ENCODE measurements at places on chromosomes 6 and 20.

DNA sequence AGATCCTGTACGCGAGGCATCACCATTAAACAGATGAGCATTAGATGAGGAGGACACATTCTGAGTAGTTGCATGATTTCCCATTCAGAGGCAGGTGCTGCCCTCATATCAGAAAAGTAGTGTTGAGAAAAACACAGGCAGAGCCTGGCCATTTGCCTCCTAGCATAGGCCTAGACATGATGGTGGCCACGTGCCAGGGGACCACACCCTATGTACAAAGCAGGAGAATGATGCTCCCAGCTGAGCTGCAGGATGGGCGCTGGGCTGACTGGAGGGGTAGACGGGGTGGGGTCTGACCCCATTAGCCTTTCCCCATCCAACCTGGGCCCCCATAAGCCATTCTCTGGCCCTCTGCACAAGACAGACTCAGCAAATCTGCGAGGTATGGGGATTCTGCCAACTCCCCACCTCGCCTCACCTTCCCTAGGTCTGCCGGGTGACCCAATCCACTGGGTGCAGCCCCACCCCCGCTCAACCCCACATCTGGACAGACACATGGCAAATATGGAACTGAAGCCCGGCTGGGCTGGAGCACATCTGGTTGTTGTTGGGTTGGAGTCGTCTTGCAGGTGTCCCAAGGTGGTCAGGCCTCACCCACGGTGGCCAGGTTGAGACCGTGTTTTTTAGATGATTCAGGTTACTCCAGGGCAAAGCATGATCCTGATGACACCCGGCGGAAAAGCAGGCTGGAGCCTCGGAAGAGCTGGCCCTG, 13.9 kb downstream of the PI16 start:
- DNase-seq = no peak

DNA sequence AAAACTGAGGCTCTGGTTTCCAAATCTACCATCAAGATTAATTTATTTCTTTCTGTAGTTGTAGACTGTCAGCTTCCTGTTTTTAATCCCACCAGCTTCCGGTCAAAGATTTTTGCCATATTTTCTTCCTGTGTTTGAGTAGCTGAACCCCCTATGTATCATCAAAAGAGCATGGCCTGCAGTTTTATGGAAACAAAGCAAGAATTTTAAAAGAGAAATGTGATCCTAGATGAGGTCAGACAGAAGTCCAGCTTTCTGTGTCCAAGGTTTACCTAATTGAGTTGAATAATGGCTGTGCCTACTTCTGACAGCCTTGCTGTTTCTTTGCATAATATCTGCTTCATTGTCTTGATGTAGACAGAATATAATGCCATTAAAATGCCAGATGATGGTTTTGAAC, 163.7 kb downstream of the CARMIL1 start:
- no peak for DNase-seq

- DNase-seq = no peak
These were observed 32.1 kb downstream of the FNDC1 start for GRCh38 chr6:159201336-159201735.

GRCh38 chr6:45845567-45845966, 170.1 kb downstream of the CLIC5 start:
- DNase-seq = no peak

DNA sequence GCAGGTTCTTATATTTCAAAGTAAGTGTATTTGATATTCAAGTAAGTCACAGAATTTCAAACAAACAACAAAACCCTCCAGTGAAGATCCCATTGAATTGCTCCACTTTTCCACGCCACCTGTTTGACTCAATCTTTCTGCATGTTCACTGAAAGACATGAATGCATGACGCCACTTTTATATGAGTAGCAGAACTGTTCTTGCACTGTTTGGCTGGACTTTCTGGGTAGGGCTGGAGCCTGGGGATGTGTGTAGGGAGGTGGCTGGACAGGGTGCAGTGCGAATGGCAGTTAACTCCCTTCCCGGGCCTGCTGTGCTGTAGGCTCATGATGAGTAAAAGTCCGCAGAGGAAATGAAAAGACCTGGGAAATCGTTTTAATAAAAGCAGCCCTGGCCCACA, 39.7 kb downstream of the IL20RA start:
- DNase-seq = no peak

DNA sequence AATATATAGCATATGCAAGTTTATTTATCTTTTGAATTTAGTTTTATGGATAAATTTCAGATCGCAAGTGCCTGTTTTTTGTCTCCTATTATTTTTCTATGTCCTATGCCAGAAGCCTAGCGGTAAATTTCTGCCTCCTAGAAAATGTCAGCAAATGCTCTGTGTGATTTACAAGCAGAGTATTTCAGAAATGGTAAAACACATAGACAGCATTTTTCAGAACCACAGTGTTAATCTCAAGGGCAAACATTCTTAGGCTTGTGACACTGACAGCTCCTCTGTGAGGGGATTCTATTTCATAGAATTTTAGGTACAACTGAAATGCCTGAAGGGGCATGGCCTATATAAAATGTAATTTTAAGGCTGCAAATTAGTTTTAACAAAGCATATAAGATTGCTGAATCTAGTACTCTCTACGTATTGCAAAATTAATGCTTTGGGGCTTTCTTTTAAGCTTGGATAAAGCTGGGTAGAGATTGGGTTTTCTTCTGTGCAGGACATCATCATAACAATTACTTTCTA, 89.9 kb upstream of the PTCHD4 start:
- no peak for DNase-seq

DNA sequence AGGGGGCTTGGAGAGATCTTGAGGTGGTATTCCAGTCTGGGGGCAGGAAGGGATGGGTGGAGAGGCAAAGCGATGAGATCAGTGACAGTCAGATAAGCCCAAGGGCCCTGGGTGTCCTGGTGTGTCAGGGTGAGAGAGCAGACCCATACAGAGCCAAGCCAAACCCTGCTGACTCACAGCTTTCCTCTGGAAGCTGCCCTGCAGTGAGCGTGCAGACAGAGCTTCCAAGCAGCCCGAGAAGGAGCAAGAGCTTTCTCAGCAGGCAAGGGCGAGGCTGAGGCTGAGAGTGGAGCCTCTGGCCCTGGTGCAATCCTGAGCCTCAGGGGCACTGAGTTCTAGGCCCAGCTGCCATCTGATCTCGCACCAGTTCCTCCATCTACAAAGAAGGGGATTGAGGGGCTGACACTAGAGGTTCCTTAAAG, 91.1 kb upstream of the HIVEP1 start:
- no peak for DNase-seq

GRCh38 chr20:8860011-8860495, 208.8 kb upstream of the PLCB4 start:
- no peak for DNase-seq

GRCh38 chr20:34994509-34995131, 39.0 kb downstream of the MYH7B start:
- no peak for DNase-seq

- DNase-seq = peak; percentile 1
These were observed 330.9 kb upstream of the CDH4 start for GRCh38 chr20:60921022-60921622.

DNA sequence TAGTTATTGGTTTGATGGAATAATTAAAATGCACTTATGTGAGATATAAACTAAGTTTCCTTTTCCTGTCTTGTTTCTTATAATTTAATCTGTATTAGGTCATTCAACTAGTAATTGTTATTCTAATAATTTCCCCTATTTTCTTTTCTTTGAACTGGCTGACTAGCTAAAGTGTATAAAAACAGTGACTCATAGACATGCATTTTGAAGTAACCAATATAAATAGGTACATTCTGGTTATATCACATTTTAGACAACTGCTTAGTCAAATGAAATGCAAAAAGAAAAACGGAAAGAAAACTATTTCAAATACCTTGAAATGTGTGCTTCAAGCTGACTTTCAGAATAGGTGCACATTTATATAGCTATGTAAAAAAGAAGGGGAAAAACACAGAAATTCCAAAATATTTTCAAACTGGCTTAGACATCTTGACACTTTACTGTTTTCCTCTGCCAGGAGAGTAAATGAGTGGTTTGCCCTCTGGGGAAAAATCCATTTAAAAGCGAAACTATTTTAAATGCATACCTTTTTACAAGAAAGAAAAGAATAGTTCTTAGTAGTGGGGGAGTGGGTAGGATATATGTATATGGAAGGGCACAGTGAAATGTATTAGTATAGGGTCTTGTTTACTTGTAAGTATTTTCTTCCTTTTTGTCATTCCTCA, 28.3 kb downstream of the KCNQ5 start:
- no peak for DNase-seq

DNA sequence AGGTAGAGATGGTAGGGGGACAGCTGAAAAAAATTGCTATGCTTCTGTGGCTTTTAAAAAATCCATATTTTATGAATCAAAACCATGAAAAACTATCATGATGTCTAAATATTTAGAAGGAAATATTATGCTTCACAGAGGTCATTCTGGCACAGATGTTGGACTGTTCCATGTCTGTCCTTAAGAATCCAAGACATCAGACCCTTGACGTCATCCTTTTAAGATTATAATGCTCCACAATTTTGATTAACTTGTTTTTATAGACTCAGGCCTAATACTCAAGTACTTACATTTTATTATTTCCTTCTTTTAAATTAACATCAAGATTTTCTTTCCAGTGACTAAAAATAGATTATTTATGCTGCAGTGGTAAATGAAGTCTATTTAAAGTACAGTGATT, 29.7 kb downstream of the FILIP1 start:
- DNase-seq = no peak

- DNase-seq = no peak
These were observed 94.2 kb downstream of the UTRN start for GRCh38 chr6:144379356-144379755.

- no peak for DNase-seq
These were observed 550.7 kb upstream of the FLRT3 start for GRCh38 chr20:14888134-14888533.

DNA sequence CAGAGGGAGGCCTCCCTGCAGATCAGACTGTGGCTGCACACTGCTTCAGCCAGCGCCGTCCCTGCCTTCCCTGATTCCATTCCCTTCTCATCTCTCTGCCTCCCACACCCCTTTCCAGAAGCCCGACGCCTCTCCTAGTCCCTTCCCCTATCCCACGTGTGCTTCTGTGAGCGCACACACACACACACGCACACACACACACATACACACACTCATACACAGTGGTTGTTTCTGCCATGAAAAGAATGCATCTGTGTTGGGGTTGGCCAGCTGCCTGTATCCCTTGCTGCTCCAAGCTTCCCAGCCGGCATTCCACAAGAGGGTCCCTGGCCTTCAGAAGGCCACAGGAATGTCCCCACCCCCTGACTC, 51.7 kb downstream of the MOCS1 start:
- no peak for DNase-seq

DNA sequence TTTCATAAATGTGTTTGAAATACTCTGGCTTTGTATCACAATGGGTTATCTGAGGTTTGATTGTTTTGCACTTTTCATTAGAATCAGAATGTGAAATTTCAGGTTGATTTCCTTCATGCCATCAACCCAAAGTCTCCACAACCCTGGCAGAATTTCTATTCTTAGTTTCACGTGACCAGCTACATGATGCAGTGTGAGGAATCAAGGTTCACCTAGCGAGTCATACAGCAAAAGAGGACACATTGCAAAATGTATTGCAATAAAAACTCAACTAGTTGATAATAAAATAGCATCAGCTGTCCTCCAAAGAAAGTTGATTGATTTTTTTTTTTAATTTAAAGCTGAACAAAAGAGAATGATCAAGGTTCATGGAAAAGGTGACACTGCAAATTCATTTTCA, 2.2 kb downstream of the HAO1 start:
- no peak for DNase-seq

DNA sequence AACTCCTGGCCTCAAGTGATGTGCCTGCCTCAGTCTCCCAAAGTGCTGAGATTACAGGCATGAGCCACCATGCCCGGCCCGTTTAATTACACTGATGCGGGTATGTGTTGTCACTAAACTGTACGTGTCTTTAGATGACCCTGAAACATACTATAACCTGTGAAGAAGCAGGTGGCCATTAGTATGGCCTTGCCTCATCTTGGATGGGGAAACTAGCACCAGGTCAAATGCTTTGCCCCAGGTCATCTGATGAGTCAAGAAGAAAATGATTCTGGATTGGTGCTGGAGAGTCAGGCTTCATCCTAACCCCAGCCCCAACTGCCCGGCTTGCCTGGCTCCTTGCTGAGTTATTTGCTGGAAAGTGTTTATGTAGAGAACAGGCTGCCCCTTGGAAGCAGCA, 2.9 kb upstream of the SASH1 start:
- DNase-seq = no peak

DNA sequence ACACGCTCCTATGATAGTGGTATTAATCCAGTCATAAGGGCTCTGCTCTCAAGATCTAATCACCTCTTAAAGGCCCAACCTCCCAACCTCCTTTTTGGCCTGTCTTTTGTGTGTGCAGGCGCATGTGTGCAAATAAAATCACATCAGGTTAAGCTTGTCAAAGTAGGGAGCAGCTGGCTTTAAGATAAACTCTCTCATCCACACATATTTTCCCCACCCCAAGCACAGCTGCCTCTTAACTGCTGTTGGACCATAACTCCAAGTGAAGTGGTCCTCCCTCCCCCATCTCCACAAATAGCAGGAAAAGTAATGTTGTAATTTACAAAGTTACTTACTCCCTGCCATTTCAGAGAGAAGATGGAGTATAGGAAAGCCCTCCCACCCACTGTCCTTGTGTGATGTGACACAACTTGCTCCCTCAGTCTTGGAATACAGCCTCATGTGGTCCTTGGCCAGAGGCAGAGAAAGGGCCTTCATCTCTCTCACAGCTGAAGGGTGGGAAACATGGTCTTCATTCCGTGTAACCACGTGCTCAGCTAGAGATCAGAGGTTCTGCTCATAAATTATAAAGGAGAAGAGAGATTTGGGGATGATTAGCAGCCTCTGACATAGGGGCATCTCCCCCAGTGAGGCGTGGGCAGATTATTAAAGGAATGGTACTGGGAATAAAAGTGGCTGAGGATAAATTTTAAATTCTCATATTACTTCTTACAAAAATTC, 74.8 kb upstream of the TPD52L1 start:
- DNase-seq = no peak

- DNase-seq = no peak
These were observed 411.1 kb upstream of the HTR1E start for GRCh38 chr6:86526238-86526637.

GRCh38 chr20:40797425-40797824, 108.4 kb upstream of the MAFB start:
- DNase-seq = no peak

DNA sequence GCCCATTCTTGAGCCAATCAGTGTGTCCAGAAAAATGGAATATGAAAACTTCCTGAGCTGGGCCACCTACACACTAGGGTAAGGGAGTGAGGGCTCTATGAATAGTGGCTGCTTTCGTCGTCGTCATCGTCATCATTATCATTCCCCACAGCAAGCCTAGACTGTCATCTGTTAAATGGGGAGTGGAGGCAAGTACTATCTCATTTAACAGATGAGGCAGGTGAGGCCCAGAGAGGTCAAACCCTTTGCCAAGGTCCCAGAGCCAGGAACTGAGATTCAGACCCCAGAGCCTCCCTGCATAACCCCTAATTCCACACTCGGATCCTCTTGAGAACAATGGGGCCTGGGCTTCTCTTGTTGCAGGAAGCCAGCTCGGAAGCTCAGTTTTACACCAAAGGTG, 20.6 kb downstream of the BPIFB1 start:
- no peak for DNase-seq

Measured in activated CD4-positive, alpha-beta T cell treated with anti-CD3 and anti-CD28 coated beads for 24 hours (primary cell).